ENCODE measurements at places on chromosomes 1 and 21.

- no peak for DNase-seq
Measured at GRCh38 chr21:35838350-35838749, 222.0 kb downstream of the SETD4 start.

GRCh38 chr1:62241371-62242131, 46.9 kb downstream of the L1TD1 start:
- no peak for DNase-seq

DNA sequence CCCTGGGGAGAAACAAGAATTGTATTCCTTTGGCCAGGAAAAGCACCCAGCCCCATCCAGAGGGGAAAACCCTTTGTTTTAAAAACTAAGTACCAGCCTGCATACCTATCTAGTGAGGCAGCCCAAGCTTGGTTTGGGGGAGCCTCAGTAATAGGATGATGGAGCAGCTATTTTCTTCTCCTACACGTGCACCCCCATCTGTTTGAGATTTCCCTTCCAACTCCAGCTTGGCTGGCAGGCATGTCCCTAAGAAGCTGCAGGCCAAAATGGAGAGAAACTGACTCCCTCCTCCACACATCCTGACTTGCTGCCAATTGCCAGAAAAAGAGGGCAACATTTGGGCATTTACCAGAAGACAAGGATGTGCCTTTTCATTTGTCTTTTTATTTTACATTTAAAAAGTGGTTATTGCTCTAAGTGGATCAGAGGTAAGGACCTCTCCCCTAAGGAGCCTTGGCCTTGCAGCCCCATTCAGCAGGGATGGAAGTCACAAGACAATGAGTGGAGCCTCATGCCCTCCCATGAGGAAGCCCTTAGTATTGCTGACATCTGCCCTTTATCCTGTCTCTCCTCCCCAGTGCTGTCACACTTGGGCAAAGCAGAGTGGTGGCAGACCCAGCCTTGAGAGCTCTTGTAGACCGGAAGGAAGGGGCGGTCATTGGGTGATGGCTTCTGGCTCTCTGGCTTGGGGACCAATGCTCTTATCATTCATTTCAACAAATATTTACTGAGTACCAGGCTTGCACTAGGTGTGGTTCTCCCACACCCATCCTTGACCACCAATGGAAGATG, 8.6 kb downstream of the FNDC5 start:
- DNase-seq: peak; percentile 41

- DNase-seq: peak; percentile 96
Measured at GRCh38 chr1:112522621-112523020, 13.9 kb downstream of the WNT2B start.

DNA sequence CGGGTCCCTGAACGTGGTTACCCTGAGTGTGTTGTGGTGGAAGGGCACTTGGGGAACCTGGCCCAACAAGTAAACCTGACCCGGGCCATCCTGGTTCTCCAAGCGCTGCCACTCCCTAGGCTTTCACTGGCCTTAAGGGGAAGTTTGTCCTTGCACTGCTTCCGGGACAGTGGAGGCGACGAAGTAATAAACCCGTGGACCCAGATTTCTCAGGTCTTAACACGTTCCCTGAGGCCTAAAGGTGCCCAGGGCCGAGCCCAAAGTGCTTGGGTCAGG, 261 bp upstream of the CCDC24 start:
- no peak for DNase-seq

- peak; percentile 78 for DNase-seq
Measured at GRCh38 chr1:155706139-155706538, 17.2 kb downstream of the DAP3 start.

DNA sequence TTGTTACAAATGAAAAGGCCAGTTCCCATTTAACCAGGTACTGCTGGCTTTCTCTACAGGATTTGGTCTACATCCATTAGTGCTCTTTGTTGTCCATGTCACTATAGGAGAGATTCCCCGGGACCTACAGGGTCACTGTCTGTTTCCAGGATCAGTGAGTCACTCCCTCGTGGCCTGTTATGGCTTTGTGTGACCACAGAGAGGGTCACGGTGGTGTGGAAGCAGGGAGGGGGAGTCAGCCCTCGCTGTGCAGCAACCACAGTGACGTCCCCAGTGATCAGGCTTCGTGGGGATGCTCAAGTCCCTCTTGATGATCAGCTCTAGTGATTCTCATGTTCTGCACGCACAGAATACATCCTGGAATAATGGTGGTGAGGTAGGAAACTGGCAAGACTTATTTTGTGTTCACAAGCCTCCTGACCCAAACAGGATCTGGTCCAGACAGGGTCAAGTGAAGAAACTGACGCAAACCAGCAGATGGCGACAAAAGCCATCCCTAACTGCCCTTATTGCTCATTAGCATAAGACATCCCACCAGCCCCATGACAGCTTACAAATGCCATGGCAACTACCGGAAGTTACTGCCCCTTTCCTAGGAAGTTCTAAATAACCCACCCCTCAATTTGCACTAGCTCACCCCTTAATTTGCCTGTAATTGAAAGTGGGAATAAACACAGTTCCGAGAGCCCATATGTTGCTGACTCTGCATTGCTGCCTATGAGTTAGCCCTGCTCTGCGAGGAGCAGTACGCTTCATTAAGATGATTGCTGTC, 98.5 kb downstream of the DISC1 start:
- DNase-seq: peak; percentile 61

GRCh38 chr1:9371391-9371935, 78.8 kb downstream of the SPSB1 start:
- DNase-seq: no peak

- DNase-seq: no peak
Measured at GRCh38 chr1:59500950-59501742, 204.3 kb downstream of the FGGY start.

GRCh38 chr1:64514197-64514765, 44.4 kb downstream of the CACHD1 start:
- peak; percentile 57 for DNase-seq

Data from ELR (cell line).